Urinary bladder (tissue), 4 donors: ENCODE measurements at places on chromosomes 5 and 9.

DNA sequence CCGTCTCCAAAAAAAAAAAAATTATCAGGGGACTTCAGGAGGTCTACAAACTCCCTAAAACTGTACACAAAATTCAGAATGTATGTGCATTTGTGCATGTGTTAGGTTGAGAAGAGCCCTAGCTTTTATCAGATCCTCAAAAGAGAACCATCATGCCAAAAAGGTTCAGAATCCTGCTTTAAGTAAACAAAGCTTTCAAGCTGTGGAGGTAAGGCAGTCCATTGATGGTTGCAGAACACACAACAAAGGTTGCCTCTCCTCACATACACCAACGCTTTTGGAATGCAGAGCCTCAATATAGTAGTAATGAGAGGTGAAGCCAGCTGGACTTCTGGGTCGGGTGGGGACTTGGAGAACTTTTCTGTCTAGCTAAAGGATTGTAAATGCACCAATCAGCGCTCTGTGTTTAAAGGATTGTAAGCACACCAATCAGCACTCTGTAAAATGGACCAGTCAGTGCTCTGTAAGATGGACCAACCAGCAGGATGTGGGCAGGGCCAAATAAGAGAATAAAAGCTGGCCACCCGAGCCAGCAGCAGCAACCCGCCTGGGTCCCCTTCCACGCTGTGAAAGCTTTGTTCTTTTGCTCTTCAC, 57.9 kb upstream of the RNF38 start:
- no peak for DNase-seq

- DNase-seq = no peak
Measured at GRCh38 chr9:113326230-113326629, 13.8 kb downstream of the WDR31 start.

- no peak for DNase-seq
Measured at GRCh38 chr5:90438100-90438499, 28.5 kb upstream of the CETN3 start.

GRCh38 chr9:84922051-84922450, 252.5 kb downstream of the NTRK2 start:
- no peak for DNase-seq

- DNase-seq = no peak
Measured at GRCh38 chr5:154470947-154471870, 6.8 kb downstream of the HAND1 start.

- DNase-seq = no peak
Measured at GRCh38 chr9:136689108-136689460, 1.8 kb upstream of the AGPAT2 start.

- DNase-seq = peak; percentile 75
Measured at GRCh38 chr9:108271646-108272348, 584.0 kb downstream of the ACTL7B start.

- no peak for DNase-seq
Measured at GRCh38 chr5:168214071-168214470, 77.4 kb upstream of the WWC1 start.

- DNase-seq = no peak
Measured at GRCh38 chr5:18798058-18798457, 1163.8 kb downstream of the TAF11L14 start.

DNA sequence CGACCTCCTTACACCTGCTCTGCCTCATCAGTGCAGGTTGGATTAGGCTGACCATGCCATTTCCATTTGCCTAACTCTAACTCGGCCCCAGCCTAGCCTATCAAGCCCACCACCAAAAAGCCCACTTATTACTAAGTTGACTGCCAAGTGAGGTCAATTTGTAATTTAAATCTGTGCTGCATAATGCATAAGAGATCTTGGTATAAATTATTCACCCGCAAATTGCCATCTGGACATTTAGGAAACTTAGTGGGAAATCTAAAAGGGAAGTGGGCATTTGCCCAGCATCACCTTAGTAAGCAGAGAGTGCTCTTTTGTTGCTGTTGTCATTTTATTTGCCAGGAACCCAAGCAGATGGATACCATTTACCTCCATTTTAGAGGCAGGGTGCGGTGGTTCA, 143.0 kb downstream of the SPOCK1 start:
- no peak for DNase-seq

GRCh38 chr9:123645126-123645525, 284.8 kb downstream of the DENND1A start:
- no peak for DNase-seq
